ENCODE measurements at places on chromosomes 6 and 20.

DNA sequence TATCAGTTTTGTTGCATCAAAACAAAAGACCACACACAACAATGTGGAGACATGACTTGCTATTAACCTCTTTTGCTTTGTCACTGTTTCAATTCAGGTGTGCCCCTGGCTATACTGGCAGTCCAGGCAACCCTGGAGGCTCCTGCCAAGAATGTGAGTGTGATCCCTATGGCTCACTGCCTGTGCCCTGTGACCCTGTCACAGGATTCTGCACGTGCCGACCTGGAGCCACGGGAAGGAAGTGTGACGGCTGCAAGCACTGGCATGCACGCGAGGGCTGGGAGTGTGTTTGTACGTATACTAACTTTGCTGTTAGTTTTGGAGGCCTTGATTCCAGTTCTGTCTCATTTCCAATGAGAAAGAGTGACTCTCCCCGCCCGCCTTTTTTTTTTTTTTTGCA lies 356.9 kb downstream of the ARHGAP18 start:
- DNase-seq, result no peak

DNA sequence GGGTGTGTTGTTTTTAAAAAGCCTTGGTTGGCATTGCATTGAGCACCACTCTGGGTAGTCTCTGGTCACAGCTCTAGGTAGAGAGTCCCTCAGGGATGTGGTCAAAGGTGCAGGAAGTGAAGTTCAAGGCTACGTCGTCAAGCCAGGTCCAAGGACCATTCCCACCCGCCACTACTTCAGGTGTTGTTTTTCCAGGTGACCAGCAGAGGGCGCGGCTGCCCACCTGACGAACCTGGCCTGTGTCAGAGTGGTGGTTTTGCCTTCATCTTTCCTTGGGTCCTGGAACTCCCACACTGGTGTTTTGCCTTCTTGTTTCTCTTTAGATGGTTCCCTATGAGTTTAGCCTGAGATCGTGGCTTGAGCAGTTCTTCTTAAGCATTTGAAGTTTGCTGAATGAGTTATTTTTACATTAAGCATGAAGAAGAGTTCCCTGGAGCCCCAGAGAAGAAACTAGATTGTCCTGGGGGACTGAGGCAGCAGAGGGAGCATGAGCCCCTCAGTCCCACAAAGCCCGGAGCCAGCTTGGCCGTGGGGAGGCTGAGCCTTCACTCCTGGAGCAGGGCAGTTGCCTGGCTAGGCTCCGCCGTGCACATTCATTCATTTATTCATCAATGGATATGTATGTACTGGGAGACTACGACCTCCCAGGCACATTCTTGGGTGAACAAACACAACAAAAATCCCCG lies 5.6 kb upstream of the PHACTR3 start:
- DNase-seq, result peak; percentile 16

GRCh38 chr6:142075516-142076101 lies 57.1 kb upstream of the GJE1 start:
- DNase-seq, result no peak

DNA sequence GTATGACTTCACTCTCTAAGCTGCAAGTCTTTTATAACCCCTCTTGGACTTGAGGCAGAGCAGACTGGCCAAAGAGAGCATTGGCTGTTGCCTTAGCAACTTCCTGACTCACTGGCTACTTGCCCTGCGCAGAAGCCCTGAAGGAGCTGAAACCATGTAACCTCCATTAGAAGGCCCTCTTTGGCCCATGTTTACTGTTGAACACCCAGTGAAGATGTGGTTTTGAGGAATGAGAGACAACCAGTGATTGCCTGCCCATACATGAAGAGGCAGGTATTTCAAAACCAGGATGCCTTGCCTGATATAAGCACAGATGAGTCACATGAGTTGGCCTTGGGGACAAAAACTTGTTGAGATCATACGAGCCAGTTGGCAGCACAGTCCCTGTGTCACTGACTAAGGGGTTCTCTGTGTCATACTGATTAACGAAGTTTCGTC lies 182.5 kb downstream of the EDN1 start:
- DNase-seq, result no peak

DNA sequence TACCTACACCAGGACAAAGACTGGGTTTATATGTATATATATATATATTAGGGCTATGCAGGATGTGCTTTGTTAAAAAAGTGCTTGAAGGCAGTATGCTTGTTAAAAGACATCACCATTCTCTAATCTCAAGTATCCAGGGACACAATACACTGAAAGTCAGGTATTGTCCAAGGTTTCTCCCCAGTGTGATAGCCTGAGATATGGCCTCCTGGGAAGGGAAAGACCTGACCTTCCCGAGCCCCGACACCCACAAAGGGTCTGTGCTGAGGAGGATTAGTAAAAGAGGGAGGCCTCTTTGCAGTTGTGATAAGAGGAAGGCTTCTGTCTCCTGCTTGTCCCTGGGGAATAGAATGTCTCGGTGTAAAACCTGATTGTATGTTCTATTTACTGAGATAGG lies 156.9 kb downstream of the GPX5 start:
- no peak for DNase-seq

DNA sequence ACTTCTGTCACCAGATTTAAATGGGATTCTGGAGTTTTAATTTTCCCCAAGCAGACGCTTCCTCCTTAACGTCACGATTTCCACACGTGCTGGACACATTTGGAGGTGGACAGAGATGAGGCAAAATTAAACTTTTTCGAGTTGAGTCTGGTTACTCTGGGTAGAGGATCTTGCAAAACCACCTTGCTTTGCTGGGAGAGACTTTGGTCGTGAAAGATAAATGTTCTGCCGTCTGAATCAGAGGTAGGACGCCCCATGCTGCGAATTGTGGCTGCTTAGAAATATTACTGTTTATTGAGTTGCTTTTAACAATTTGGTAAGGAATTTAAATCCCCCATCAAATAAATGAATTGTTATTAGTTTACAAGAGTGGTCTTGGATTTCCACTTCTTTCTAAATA lies 46.8 kb downstream of the CTCFL start:
- DNase-seq, result no peak

DNA sequence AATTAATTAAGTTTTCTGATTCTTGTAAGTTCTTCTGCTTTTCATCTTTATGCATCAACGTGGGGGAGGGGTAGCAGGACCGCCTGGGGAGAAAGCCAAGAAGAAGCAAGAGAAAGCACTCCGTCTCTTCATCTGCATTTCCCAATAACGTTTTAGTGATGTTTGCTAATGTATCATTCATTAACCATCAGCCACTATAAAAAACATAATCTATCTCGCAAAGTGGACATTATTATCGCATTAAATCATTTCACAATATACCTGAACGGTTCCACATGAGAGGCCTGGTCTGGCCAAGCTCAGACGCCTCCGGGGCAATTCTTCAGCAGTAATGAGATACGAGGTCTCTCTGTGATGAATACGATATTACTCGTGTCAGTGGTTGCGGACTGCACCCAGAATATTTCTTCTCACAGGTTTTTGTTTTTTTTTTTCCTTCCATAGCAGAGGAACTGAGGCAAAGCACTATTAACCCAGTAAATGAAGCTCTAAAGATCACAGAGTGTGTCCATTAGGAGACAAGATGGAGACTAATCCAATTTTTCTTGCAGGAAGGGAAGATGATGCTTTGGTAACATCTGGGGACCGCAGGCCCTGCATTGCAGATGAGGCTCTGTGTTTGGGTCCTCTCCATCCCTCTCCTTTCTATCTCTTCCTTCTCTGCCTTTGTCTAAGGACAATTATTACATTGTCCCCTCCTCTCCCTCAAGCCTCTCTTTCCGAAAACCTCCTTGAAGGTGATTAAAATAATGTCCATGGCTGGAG lies 156.1 kb downstream of the SLC35B3 start:
- no peak for DNase-seq

DNA sequence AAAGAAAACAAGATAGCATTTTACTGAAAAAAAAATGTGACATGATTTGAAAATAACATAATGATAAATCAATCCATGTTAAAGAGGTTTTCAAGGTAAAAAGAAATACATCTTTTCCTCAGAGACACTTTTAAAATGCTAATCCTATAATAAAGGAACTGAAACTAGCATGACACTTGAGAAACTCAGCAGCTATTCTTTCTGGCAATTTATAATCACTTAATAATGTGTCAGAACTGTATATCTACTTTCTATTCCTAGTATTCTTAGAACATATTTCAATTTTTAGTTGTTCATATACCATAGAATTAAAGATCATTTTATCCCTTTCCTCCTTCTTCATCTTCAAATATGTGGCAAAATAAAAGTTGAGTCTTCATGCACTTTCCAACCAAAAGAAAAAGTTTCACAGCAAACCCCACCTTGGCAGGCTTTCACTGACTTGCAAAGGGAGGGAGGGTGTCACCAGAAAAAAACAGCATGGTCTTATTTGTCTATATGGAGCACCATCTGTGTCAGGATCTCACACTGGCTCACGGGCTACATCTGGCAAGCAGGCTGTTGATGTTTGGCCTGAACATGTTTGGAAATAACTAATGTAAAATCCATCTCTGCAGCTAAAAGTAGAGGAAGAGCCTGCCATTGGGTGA lies 48.5 kb downstream of the FHL5 start:
- no peak for DNase-seq

DNA sequence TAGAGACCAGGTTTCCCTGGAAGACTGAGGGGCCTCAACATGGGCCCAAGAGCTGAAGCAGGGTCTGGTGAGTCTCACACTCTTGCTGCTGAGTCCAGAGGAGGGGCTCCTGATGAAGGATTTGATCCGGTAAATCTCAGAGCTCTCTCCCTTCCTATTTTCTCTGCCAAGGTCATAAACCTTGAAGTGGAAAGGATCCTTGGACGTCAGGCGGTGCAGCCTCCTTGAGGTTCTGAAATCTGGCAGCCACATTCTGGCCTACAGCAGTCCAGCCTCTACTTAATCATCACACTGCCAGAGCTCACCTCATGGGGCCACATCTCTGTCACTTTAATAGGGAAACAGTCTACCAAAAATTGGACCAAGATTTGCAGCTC lies 24.0 kb downstream of the ACSS1 start:
- DNase-seq, result no peak

Measured in caudate nucleus (tissue), 63 donors.